ENCODE measurements at places on chromosomes 4 and X.

DNA sequence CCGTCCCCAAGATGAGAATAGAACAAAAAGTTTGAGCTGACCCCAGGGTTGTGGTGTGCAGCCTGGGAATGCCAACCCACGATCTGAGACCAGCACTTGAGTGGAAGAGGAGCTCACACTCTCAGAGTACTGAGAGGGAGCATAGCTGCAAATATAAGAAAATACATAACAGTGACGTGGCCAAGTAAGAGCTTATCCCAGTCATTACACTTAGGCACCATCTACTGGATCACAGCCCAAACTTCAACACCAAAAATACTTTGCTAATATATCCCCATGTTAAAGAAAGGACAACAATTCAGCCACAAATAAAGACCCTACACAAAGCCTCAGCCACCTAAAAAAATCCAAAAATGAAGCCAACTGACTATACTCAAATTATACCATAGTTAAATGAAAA, 33.3 kb upstream of the CXCL6 start:
- no peaks in the 10 kb centered on the region for H3K36me3 ChIP-seq
- no peak overlapping the region for H3K27ac ChIP-seq
- no peaks in the 10 kb centered on the region for H3K4me1 ChIP-seq
- H3K4me3 ChIP-seq, result no peak overlapping the region

- no peaks in the 10 kb centered on the region for H3K27me3 ChIP-seq
- no peak overlapping the region for H3K4me3 ChIP-seq
- no peak for DNase-seq
- no peaks in the 10 kb centered on the region for H3K36me3 ChIP-seq
Observed at GRCh38 chr4:136805617-136806016, 726.7 kb downstream of the PCDH18 start.

GRCh38 chr4:152938237-152938947, 2.3 kb downstream of the FHDC1 start:
- H3K27ac ChIP-seq, result no peak overlapping the region
- H3K4me3 ChIP-seq, result peak overlapping the region; percentile 74
- H3K27me3 ChIP-seq, result peaks cover 4% of the 10 kb centered on the region
- H3K4me1 ChIP-seq, result peaks cover 11% of the 10 kb centered on the region
- DNase-seq, result no peak

DNA sequence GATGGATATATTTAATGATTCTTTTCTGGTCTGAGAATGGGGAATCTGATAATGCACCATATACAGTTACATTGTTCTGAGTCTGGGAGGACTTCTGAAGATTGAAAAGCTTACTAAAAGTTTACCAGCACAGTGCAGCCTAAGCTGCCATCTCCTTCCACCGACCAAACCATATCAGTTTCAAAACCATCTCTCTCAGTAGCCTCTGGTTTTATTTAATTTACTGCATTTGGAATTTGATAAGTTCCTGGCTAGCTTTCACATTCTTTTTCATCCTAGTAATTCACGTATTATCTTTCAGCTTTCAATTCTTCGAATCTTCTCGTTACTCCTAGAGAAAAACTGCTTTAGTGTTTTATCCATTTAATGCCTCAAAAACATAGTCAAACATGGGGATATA, 181.4 kb upstream of the HCCS start:
- H3K4me3 ChIP-seq, result no peak overlapping the region
- H3K36me3 ChIP-seq, result no peaks in the 10 kb centered on the region
- DNase-seq, result no peak
- H3K27ac ChIP-seq, result no peak overlapping the region

- no peak overlapping the region for H3K4me3 ChIP-seq
- H3K27me3 ChIP-seq, result no peaks in the 10 kb centered on the region
- DNase-seq, result no peak
- no peak overlapping the region for H3K27ac ChIP-seq
- H3K36me3 ChIP-seq, result no peaks in the 10 kb centered on the region
Observed at GRCh38 chr4:44017422-44017739, 431.2 kb downstream of the KCTD8 start.

- H3K27ac ChIP-seq, result no peak overlapping the region
- H3K4me1 ChIP-seq, result peaks cover 7% of the 10 kb centered on the region
Observed at GRCh38 chr4:1081689-1082040, 31.7 kb downstream of the RNF212 start.

DNA sequence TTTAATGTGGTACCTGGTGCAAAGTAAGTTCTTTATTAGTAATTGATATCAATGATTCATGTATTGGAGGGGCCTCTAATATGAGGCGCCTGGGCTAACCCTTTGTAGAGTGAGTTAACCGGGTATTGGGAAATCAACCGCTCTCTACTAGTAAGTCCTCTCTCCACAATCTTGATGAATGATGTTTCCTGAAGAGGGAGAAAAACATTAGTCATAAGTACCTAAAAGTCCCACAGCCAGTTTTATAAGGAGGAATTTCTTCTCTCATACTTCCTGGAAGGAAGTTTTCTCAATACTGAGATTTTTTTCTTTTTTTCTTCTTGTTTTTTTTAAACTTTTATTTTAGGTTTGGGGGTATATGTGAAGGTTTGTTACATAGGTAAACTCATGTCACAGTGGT, 62.3 kb downstream of the AGTR2 start:
- no peak overlapping the region for H3K4me3 ChIP-seq
- no peaks in the 10 kb centered on the region for H3K27me3 ChIP-seq
- no peaks in the 10 kb centered on the region for H3K4me1 ChIP-seq
- DNase-seq, result no peak
- H3K27ac ChIP-seq, result no peak overlapping the region

- no peaks in the 10 kb centered on the region for H3K36me3 ChIP-seq
- no peak overlapping the region for H3K27ac ChIP-seq
Observed at GRCh38 chr4:122458625-122459024, 2.1 kb upstream of the IL2 start.

- H3K4me1 ChIP-seq, result no peaks in the 10 kb centered on the region
- no peak overlapping the region for H3K4me3 ChIP-seq
- H3K36me3 ChIP-seq, result no peaks in the 10 kb centered on the region
- H3K27me3 ChIP-seq, result no peaks in the 10 kb centered on the region
- no peak for DNase-seq
Observed at GRCh38 chr4:109972786-109973528, 60.3 kb downstream of the EGF start.

DNA sequence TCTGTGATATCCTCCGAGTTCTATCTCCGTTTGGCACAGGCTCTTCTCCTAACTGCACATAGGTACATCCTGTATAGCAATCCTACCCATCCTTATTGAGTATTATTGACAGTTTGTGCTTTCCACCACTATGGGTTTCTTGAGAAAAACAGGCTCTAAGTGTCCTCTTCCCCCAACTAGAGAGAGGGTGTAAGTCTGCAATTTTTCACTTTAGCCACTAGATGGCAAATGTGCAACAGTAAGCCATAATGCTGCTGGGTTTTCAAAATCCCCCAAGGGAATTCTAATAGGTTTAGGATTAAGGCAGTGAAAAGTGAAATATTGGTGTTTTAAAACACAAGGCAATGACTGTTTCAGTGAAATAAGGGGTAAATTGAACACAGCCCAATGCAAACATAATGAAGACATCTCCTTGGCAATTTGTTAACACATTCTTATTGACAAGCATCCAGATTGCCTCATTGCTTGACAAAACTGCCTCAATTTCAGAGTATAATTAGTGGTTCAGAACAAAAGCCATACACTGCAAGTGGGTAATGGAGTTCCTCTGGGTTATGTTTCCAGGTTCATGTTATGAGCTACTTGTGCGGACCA, 239.0 kb upstream of the HTR2C start:
- no peak for DNase-seq
- H3K4me1 ChIP-seq, result no peaks in the 10 kb centered on the region
- H3K36me3 ChIP-seq, result no peaks in the 10 kb centered on the region
- no peak overlapping the region for H3K4me3 ChIP-seq

- no peak overlapping the region for H3K4me3 ChIP-seq
- no peak overlapping the region for H3K27ac ChIP-seq
- DNase-seq, result no peak
- no peaks in the 10 kb centered on the region for H3K36me3 ChIP-seq
- no peaks in the 10 kb centered on the region for H3K4me1 ChIP-seq
- no peaks in the 10 kb centered on the region for H3K27me3 ChIP-seq
Observed at GRCh38 chr4:144614850-144615585, 30.9 kb upstream of the HHIP start.

- H3K27ac ChIP-seq, result no peak overlapping the region
- no peak for DNase-seq
- no peaks in the 10 kb centered on the region for H3K27me3 ChIP-seq
- no peaks in the 10 kb centered on the region for H3K4me1 ChIP-seq
- H3K4me3 ChIP-seq, result no peak overlapping the region
Observed at GRCh38 chrX:68841251-68842049, 12.6 kb downstream of the EFNB1 start.

Measured in ascending aorta (tissue), 2 donors.